ENCODE measurements at places on chromosomes 4 and X.

- DNase-seq, result no peak
Observed at GRCh38 chr4:2265113-2266110, 3.5 kb upstream of the MXD4 start.

GRCh38 chr4:23038626-23039491, 346.1 kb downstream of the GBA3 start:
- DNase-seq, result no peak

GRCh38 chr4:8685831-8686230, 93.3 kb downstream of the CPZ start:
- no peak for DNase-seq

DNA sequence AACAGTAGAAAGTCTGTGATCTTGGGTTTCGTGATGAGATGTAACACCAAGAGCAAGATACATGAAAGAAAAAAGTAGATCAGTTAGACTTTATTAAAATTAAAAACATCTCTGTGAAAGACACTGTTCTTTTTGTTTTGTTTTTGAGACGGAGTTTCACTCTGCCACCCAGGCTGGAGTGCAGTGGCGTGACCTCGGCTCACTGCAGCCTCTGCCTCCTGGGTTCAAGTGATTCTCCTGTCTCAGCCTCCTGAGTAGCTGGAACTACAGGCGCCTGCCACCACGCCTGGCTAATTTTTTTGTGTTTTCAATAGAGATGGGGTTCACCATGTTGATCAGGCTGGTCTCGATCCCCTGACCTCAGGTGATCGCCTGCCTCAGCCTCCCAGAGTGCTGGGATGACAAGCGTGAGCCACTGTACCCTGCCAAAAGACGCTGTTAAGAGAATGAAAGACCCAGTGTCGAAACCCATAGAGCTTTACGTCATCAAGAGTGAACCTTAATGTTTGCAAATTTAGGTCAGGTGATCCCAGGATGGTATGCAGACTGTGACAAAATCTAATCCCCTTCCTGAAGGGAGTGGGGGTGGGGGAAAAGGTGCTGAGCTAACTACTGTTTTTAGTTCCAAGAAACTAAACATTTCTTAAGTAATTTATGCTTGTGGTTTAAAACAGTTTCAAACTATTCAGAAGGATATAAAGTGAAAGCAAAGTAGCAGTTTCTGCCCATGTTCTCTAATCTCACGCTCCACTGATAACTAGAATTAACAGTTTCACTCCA, 8.0 kb downstream of the OFD1 start:
- peak; percentile 73 for DNase-seq

DNA sequence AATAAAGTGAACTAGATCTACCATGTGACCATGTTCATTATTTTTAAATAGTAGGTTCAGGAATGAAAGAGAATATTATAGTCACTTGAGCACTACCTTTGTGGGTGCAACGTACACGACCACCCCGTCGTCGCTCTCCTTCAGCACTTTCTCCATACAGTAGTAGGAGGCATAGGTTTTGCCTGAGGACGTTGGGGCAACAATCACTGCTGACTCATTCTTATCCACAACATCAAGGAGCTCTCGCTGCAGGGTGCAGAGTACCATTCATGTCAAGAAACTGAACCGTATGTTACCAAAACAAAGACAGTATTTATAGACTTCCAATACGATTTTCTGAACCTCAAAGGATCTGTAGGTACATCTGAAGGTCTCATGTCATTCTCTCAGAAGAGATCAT, 44.7 kb downstream of the DDX60 start:
- DNase-seq, result no peak

- DNase-seq, result no peak
Observed at GRCh38 chr4:7168106-7168505, 24.2 kb upstream of the SORCS2 start.

GRCh38 chr4:56475917-56476316, 8.5 kb downstream of the SRP72 start:
- no peak for DNase-seq

GRCh38 chr4:18401868-18402267, 380.3 kb upstream of the LCORL start:
- no peak for DNase-seq

GRCh38 chrX:40099055-40099958, 1.5 kb upstream of the BCOR start:
- DNase-seq, result peak; percentile 85

GRCh38 chr4:8710416-8710815, 117.9 kb downstream of the CPZ start:
- no peak for DNase-seq

GRCh38 chr4:121185960-121186359, 21.8 kb upstream of the TNIP3 start:
- DNase-seq, result no peak

DNA sequence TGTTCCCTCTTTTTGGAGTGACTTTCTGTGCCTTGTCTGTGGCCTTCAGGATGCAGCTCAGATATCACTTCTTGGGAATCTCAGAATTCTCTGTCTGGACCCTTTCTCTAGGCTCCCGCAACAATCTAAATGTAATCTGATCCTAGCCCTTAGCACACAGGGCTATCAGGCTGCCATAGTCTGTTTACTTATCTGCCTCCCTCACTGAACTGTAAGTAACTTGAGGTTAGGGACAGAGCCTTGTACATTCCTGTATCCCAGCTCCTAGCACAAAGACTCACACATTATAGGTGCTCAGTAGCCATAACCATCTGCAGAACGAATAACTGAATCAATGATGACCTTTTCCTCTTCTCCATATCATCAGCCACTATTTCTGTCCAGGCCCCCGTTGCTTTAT, 69.5 kb downstream of the RTL9 start:
- DNase-seq, result no peak

- DNase-seq, result no peak
Observed at GRCh38 chrX:36573720-36574119, 434.4 kb upstream of the FAM47C start.

DNA sequence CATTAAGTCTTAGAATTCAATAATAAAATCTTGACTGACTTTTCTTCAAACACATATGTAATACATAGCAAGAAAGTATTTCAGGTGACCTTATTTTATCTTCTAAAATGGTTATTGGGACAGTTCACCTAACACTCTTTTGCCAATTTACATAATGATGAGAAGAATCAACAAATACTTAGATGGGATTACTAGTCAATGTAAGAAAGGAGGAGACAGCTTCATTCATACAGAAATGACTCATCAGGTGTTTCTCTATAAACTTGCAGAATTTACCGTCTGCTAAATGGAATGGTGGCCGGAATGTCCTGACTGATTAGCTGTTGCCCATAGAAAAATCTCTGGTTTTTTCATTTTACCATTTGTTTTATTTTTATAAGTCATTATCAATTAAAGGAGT, 115.0 kb upstream of the ETNPPL start:
- no peak for DNase-seq

- DNase-seq, result no peak
Observed at GRCh38 chr4:183284258-183284785, 35.8 kb downstream of the CLDN22 start.

GRCh38 chr4:16415751-16416150, 189.5 kb upstream of the TAPT1 start:
- DNase-seq, result no peak

DNA sequence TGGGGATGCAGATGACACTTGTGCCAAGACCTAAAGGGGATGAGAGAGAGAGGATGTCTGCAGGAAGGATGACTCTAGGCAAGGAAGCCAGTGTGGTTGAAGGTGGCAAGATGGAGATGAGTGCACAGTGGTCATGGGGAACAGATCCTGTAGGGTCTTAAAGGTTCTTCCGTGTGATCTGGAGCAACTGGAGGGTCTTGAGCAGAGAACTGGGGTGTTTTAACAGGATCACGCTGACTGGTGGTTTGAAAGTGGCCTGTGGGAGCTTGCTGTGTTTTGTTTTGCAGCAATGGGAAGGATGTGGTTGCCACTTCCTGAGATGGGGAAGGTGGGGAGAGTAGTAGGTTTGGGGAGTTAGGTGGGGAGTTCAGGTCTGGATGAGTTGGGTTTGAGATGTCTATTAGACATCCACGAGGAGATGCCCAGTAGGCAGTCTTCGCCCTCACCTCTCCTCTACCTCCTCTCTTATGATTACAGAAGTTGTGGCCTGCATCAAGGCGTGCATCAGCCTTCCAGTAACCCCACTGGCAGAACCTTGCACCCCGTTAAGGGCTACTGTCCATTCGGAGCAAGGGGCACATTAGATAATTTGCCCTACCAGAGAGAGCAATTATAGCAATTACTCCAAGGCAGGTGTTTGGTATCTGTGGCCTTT, 1.4 kb upstream of the STBD1 start:
- DNase-seq, result peak; percentile 76

GRCh38 chr4:79250887-79251286, 75.0 kb downstream of the NAA11 start:
- no peak for DNase-seq

DNA sequence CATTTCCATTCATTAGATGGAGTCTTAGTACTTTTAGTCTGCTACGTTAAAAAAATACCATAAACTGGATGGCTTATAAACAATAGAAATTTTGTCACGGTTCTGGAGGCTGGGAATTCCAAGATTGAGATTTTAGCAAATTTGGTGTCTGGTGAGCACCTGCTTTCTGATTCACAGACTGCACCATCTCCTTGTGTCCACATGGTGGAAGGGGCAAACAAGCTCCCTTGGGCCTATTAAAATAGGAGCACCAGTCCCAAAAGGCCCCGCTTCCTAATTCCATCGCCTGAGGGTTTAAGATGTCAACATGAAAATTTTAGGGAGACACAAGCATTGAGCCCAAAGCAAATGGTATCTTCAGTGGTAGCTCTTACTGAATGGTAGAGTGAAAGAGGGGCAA, 120.5 kb upstream of the MAP9 start:
- no peak for DNase-seq

DNA sequence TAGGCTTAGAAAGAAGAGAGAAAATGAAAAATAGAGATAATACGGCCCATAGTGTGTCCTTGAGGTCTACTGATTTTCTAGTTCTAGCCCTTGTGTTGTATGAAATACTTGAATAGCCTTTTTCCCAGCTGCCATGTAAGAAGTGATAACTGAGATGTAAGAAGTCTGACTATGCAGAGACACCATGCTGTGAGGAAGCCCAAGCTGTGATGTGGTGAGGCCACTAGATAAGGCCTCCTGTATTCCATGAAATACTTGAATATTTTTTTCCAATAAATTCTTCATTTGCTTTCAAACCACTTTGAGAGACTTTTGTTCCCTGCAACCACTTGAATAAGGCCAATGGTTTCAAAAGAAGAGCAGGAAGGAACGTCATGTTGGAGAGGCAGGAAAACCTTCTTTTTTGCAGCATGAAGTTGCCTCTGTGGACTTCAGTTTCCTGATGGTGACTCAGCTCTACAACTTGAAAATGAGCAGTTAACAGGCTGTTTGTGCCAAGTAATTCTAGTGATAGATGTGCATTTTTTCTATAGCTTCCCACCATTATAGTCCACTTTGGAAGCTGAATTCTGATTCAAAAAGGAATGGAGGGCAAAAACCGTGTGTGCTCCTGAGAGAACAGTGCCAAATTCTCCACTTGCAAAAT, 25.5 kb upstream of the FAM9C start:
- DNase-seq, result no peak

GRCh38 chr4:11427121-11427996, 1.3 kb downstream of the HS3ST1 start:
- no peak for DNase-seq

DNA sequence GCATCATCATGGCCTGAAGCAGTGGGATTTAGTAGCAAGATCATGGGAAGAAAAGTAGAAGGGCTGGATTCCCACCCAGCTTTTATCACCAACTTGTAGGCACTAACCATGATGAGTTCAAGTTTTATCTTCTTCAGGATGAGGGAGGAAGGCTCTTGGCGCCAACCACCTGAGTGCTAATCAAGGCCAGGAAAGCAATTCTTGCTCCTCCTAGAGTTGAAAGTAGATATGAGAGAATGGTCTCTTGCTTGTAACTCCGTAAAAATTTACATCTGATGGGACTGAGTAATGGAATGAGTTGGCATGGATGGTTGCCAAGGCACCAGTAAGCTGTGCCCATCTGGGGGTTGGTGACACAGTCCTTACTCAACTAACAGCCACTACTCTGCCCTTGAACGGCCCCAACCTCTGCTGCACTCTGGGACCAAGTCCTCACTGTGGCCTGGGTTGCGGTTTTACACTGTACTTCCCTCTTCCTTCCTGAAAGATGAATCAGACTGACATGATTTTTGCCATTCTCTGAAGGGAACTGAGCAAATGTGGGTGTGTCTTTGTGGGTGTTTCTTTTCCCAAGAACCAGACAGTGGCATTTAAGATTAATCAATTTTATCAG, 39.4 kb upstream of the NDP start:
- DNase-seq, result peak; percentile 64

- no peak for DNase-seq
Observed at GRCh38 chr4:87540146-87541058, 11.2 kb upstream of the SPARCL1 start.

- DNase-seq, result no peak
Observed at GRCh38 chr4:98609934-98610333, 48.5 kb downstream of the TSPAN5 start.

DNA sequence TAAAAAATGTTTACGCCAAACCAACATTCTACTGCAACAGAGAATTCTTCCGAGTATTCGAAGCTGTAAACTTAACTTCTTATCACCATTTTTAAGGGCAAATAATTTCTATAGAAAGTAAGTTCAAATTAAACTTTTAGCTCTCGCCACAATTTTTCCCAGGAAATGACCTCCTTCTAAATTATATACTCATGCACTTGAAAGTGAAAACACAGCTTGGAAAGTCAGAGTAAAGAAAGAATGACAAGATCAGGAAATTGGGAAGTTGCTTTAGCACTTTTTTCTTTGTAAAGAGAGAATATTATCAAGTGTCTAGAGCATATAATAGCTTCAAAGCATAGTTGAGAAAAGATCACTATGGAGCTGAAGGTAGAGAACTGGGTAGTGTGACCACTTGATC, 1.2 kb downstream of the CYBB start:
- DNase-seq, result no peak

GRCh38 chrX:152905081-152905420, 7.2 kb downstream of the ZNF185 start:
- no peak for DNase-seq

DNA sequence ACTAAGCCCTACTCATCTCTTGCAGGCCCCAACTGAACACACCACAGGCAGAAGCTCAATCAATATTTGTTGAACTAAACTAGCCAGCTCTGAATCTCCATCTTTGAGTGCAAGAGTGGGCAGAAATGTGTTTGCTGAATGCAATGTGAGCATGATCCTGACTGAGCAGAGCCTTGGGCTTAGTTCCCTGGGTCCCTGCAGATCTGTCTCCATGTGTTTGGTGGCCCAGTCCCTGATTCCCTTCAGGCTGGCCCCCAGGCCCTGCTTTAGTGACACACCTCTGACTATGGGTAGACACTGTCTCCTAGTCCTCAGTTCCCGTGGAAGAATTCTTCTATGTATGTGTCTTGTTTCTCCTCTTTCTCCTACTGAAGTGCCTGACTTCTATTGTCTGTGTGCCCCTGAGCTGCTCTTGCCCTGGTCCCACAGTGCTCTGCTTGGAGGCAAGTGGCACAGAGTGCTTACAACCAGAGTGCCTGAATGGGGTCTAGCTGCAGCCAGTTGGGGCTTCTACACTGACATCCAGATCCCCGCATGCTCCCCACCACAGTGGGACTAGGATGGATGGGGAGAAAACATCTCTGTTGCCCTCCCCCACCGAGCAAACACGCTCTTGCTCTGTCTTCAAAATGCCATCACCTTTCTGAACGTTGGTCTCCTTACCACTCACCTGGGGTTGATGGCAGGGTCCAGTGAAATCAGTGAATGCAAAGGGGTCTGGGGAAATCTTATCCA, 9.3 kb downstream of the PJA1 start:
- DNase-seq, result no peak

Data from activated CD4-positive, alpha-beta T cell treated with anti-CD3 and anti-CD28 coated beads, Interleukin-2, amount 10 ng/mL, durations not matched to agents 24 days and 14 days (primary cell).